ENCODE measurements at places on chromosomes 16 and 17.
A peak's percentile ranks its signal among the peaks of the same experiment; 100 is the strongest.

DNA sequence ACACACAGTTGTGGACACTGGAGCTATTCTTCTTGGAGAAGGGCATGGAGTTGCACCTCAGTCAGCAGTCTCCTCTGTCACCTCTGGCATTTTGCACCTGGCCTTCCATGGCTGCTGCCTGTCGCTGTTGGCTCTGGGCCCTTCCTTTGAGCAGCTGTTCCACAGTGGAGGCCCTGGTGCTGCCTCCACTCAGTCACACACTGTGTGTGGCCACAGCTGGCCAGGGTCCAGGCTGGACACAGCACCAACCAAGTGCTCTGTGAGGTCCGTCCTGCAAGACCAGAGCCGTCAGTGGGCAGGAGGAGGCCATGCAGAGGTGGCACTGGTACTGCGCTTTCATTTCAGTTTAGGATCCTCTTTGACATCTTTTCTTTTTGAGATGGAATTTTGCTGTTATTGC is 21.6 kb upstream of the MED9 start:
- no peak for DNase-seq

DNA sequence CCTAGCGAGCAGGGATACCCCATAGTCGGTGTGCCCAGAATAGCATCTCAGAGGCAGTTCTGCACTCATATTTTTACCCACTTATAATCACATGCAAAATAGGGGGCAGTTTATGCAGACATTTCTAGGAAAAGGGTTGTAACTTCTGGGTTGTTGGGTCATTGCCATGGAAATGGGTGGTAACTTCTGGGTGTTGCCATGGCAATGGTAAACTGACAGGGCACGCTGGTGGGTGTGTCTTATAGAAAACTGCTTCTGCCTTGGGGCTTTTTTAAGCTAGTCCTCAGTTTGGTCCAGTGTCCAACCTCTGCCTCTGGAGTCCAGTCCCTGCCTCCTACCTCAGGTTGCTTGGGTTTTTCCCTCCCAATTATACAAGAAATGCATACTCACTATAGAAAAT is 7.4 kb upstream of the SPAG9 start:
- no peak for DNase-seq

- peak; percentile 41 for DNase-seq
Observed at GRCh38 chr17:82050761-82051641, 610 bp downstream of the RFNG start.

GRCh38 chr17:70157151-70157550 is 12.2 kb upstream of the KCNJ2 start:
- no peak for DNase-seq

GRCh38 chr16:23869052-23869451 is 33.3 kb downstream of the PRKCB start:
- DNase-seq, result no peak
